NCI-H524 treated with DMSO at 0.1 percent for 48 hours (cell line): ENCODE measurements at places on chromosomes 1 and 21.

- no peak for DNase-seq
These were observed 532 bp downstream of the RALGPS2 start for GRCh38 chr1:178725466-178726086.

DNA sequence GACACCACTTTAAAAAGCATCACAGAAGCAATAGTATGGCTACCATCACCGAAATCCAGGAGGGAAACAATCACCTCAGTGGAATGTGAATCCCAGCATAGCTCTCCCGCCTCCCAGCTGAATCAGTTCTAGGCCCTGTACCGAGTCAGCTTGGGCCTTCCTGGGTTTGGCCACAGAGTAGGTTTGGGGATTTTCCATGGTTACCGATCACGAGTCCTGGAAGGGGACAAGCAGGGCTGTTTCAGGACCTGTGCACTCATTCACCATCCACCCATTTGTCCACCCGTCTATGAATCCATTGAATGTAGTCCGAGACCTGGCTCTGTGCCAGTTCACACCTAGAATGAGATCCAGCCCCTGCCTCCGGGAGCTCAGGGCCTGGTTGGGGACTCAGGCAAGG, 94.2 kb downstream of the ARHGEF10L start:
- DNase-seq, result no peak

DNA sequence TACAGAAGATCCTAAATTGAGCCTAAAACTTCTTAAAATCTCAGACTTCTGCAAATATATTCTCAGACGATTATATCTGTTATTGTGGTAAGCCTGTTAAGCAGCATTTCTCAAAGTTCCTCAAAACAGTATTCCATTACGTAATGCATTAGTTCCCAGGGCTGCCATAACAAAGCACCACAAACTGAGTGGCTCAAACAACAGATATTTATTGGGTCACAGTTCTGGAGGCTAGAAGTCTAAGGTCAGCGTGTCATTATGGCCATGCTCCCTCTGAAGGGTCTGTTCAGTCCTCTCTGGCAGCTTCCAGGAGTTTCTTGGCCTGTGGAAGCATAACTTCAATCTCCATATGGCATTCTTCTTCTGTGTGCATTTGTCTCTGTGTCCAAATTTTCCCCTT, 103.5 kb upstream of the ST6GALNAC5 start:
- no peak for DNase-seq

- no peak for DNase-seq
These were observed 26.7 kb downstream of the RTCA start for GRCh38 chr1:100292711-100293110.

DNA sequence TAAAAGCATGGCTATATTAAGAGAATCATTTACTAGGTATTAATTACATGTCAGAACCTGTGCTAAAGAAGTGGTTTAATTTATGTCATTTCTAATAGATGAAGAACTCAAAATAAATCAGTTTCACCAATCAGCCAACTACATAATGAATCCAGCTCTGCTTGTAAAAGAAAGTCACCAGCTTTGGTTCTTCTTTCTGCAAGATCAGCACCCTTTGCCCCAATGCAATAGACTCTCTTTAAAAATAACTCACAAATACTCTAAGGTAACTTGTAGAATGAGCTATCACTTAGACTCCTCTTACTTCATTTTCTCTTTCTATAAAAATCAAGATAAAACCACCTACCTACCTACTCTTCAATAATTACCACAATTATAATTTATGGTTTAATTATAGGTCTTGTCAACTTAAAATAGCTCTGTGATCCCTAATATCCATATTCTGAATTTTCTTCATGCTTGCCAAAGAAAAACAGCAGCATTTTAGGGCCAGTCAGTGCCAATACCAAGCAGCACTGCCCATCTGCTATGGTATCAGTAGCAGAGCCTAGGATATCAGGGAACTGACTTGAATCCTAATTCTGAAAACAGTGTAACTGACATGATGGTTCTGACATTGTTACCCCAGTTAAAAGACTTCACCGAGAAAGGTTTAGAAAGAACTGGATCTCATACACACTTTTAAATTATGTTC, 11.3 kb downstream of the SLC19A2 start:
- DNase-seq, result no peak

DNA sequence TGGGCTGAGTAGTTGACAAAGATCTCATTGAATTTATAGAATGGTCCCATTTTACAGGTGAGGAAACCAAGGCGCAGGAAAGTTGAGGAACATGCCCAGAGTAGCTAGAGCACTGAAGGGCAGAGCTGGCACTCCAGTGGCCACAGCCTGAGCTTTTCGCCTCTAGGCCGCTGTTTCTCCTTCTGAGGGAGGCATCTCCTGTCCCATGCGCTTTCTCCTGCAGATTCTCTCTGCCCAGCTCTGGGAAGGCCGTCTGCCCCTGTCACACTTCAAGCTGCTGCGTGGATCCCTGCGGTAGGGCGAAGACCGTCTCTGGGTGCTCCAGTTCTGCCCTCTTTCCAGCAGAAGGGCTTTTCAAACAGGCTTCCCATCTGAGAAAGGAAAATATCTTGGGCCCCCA, 159.9 kb downstream of the ACTL8 start:
- DNase-seq, result no peak

DNA sequence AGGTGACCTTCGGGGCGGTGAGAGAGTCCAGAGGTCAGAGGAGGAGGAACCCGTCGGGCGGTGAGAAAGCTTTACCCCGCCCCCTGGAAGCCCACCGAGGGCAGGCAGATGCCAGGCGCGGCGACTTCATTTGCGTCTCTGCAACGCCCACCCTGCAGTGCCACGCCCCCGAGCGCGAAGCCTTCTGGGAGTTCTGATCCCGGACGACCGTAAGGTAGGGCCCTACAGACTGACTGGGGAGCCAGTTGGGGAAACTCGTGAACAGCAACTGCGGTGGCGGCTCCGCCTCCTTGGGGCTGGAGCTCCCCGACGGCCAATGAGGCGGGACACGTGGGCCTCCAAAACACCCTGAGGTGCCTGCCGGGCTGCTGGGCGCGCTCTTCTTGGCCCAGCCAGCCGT, 46.0 kb upstream of the EDARADD start:
- DNase-seq, result no peak

GRCh38 chr1:111837393-111837792, 81.7 kb downstream of the DDX20 start:
- DNase-seq, result no peak

- no peak for DNase-seq
These were observed 450 bp upstream of the CR2 start for GRCh38 chr1:207453710-207454045.

- DNase-seq, result no peak
These were observed 6.7 kb upstream of the CTRC start for GRCh38 chr1:15431571-15431948.

- DNase-seq, result no peak
These were observed 93.2 kb upstream of the HNRNPU start for GRCh38 chr1:244957525-244957924.

GRCh38 chr1:168261390-168261789, 19.3 kb upstream of the TBX19 start:
- no peak for DNase-seq

DNA sequence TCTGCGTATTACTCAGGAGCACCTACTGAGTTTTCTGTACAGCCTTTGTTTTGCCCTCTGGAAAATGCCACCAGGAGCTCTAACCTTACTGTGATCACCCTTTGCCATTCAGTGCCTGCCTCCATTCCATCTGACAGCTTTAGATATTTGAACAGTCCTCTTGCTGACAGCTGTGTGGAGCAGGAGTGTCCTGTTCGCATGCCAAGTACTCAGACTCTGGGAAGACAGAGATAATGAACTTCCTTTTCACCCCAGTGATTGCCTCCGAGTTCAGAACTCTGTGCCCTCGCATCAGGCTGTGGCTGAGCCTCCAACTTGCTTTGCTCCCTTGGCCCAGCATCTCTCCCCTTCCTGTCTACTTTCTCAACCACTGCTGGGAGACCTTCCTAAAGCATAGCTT, 74.0 kb downstream of the CACNA1E start:
- DNase-seq, result no peak

DNA sequence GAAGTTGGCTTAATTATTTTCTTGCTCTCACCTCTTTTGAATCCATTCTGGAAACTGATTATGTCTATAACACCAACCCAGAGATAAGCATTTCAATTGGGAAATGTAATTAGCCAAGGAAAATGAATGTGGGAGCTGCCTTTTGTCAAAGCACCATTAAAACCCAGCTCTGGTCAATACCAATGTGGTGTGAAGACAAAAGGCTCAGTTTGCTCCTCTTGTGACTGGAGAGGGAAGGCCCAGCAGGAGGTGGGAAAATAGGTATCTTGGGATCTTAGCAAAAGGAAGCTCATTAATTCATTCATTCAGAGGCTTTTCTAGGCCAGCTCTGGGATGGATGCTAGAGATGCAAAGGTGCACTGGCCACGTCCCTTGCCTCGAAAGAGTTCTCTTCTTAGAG, 75.0 kb upstream of the SELENON start:
- no peak for DNase-seq

- DNase-seq, result no peak
These were observed 65.0 kb downstream of the LRRC40 start for GRCh38 chr1:70140343-70140742.

- no peak for DNase-seq
These were observed 5.0 kb downstream of the RBM15 start for GRCh38 chr1:110344152-110344551.

DNA sequence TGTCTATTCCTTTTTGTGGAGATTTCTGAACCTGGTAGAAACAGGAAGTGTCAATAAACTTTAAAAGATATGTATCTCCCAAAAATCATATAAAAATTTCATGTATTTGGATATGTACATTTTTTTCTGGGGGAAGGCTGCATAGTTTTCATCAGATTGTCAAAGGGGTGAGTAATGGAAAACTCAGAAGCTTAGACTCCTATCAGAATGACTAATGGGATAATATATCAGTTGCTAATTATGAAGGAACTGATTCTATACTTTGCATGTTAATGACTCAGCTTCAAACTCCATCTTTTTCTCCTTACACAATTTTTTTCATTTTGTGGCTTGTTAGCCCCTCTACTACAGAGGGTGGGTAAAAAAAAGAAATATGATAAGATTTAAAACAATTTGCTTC, 55.9 kb downstream of the GON4L start:
- DNase-seq, result no peak

DNA sequence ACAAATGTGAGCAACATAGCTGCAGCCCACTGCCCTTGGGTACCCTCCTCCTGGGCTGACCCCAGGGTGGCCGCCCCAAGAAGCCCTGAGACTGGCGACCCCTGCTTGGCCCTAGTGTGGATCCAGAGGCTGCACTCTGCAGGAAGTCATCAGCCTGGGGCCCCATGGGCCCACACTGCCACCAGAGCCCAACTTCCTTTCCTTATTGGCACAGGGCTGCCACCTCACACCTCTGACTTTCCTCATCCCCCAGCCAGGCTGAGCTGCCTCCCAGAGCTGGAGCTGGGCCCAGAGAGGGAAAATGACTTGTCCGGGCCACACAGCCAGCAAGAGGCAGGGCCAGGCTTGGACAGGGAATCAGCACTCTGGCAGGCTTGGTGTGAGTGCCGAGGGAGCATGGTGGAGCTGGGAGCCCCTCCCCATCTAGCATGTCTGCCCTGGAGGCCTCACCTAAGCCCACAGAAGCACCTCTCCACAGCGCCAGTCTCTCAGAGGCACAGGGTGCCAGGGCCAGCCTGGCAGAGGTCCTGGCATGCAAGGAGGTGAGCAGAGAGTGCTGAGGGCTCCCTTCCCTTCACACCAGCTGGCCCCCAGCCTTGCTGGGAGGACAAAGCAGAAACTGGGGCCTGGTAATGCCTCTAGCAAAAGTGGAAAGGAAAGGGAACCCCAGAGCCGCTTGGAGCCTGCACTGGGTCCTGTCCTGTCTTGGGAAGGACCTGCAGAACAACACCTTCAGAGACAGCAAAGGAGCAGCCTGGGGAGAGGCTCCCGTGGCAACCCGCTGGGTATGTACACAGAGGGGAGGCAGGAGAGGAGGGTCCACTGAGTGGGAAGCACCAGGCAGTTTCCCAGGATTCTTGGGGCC, 3.2 kb downstream of the RAP1GAP start:
- no peak for DNase-seq

DNA sequence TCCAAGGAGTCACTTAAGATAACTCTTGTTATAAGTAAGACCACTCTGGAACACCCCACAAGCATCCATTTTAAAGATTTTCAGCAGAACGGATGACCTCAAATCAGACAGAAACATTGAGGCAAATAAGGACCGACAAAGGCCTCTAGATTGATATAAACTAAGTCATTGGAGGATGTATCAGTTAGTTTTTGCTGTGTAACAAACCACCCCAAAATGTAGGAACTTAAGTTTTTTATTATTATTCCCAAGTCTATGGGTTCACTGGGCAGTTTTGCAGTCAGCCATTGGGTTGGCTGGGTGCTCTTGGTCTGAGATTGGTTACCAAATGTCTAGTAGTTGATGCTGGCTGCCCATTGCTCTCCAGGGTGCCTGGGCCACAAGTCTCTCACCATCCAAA, 311.8 kb downstream of the SIPA1L2 start:
- DNase-seq, result no peak

DNA sequence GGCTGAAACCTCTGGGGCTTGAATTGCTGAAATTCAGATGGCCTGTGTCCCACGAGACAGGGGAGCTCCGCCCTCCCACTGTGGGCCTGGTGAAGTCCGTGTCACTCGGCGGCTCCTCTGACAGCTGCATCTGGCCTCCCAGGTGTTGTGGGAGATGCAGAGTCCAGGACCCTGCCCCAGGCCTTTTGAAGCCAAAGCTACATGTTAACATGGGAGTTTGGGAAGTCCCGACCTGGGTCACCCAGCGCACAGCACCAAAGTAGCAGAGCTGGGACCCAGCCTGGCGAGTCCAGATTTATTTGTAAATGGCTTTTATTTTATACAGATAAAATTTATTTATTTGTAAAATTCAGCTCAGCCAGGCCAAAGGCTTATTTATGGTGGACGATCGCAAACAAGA, 28.9 kb downstream of the SLC37A1 start:
- DNase-seq, result no peak

DNA sequence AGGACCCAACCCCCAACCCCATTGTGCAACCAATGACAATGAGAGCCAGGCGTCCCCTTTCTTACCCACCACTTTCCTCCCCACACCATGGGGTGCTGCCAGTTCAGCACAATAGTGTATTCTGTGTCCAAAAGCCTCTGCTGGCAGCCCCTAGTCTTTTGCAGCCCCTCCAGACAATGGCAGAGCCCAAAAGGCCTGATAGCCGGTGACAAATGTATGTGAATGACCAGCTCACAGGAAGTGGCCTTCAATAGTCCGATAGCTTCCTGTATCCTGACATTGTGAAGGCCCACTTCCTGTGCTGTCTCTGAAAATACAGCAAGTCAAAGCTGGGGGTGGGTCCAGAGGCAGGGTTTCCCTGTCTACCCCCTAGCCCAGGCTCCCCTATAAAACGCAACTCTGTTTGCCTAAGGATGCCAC, 16.6 kb downstream of the SMIM12 start:
- no peak for DNase-seq

DNA sequence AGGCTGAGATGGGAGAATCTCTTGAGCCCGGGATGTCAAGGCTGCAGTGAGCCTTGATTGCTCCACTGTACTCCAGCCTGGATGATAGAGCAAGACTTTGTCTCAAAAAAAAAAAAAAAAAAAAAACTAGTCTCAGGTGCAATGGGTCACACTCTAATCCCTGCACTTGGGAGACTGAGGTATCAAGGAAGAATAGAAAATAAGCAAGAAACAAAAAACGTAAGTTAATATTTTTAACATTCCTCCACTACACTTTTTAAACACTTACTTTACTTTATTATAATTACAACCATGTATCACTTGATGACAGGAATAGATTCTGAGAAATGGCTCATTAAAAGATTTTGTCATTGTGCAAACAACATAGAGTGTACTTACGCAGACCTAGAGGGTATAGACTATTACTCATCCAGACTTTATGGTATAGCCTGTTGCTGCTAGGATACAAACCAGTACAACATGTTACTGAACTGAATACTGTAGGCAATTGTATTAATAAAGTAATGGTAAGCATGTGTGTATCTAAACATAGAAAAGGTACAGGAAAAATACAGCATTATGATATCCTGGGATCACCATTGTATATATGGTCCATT, 1244.1 kb upstream of the ADGRL4 start:
- no peak for DNase-seq
